ENCODE measurements at places on chromosomes 4 and X. TPM values are rescaled to one million over a fixed set of nuclear protein-coding genes. Genes with fewer than 3 reads are reported as not detected.

RAP2C gene
- total RNA-seq, result 17.3 TPM

CENPVL2 gene
- not detected for total RNA-seq

GRCh38 chr4:153790962-153791551 is 2.2 kb upstream of the SFRP2 start:
- DNase-seq, result peak; percentile 56

- peak; percentile 90 for DNase-seq
Observed at GRCh38 chr4:156779774-156780173, 191.8 kb downstream of the PDGFC start.

DNA sequence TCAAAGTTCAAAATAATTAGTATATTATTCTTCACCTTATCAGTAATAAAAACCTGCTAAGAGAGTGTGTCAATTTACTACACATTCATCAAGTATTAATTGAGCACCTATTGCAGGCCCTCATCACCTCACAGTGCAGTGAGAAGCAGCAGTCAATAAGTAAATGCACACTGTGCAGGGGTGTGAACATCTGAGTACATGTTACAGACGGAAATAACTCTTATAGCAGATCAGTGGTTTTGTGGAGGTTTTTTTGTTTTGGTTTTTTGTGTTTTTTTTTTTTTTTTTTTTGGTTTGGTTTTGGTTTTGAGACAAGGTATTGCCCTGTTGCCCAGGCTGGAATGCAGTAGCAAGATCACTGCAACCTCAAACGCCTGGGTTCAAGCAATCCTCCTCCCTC is 20.3 kb downstream of the KLF3 start:
- no peak for DNase-seq

DNA sequence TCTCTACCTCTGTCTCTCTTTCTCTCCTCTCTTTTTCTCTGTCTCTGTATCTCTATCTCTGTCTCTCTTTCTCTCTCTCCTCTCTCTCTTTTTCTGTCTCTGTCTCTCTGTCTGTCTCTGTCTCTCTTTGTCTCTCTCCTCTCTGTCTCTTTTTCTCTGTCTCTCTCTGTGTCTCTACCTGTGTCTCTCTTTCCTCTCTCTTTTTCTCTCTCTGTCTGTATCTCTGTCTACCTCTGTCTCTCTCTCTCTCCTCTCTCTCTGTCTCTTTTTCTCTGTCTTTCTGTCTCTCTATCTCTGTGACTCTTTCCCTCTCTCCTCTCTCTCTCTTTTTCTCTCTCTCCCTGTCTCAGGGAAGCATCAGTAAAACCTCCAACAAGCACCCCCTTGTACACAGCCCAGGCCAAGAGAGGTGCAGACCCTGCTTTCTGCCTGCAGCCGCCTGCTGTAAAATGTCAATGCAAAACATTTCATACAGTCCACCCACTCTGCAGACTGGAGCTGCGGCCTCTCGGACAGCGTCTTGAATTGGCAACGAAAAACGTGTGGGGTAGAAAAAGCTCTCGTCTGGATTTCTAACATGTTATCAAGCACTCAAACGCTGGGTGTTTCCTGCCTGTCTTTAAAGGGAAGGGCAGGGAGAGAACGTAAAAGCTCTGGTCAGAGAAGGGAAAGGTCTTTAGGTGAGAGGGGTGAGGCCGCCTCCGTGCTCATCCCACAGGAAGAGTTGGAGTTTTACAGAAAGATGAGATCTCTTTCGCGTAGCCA is 3.7 kb upstream of the SHOX start:
- DNase-seq, result peak; percentile 14

DNA sequence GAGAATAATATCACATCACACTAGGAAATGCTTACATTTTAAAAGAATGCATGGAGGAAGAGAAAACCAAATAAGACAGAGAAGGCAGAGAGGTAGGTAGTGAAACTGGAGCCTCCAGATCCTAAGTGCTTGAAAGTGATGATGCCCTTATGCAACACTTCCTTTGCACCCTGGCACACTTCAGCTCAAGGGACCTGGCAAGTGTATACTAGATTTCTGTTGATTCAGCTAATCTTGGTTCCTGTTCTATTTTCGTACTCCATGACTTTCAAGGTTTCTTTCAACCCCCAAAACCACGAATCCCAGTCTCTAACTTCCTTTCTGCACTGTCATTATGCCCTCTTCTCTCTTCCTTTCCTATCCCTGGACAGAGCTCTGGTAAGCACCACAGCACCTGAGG is 36.9 kb upstream of the SH3KBP1 start:
- no peak for DNase-seq

GRCh38 chr4:163536091-163536490 is 41.6 kb downstream of the TMA16 start:
- DNase-seq, result no peak

- no peak for DNase-seq
Observed at GRCh38 chrX:41240509-41240908, 93.5 kb upstream of the DDX3X start.

GRCh38 chrX:31179203-31179602 is 107.4 kb upstream of the FTHL17 start:
- no peak for DNase-seq

DNA sequence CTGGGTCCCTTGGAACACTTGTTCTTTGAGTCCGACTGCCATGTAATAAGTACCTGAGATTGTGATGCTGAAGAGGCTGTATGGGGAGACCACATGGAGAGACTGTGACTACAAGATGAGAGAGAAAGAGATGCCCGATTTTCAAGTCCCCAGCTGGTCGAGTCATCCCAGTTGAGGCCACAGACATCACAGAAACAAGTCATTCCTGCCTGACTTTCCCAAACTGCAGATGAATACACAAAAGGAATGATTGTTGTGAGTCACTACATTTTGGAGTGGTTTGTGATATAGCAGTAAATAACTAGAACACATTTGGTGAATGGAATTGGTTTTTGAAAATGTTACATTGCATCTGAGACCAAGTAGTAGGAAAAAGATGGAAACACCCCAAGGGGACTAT is 9.0 kb upstream of the YIPF7 start:
- peak; percentile 2 for DNase-seq

DNA sequence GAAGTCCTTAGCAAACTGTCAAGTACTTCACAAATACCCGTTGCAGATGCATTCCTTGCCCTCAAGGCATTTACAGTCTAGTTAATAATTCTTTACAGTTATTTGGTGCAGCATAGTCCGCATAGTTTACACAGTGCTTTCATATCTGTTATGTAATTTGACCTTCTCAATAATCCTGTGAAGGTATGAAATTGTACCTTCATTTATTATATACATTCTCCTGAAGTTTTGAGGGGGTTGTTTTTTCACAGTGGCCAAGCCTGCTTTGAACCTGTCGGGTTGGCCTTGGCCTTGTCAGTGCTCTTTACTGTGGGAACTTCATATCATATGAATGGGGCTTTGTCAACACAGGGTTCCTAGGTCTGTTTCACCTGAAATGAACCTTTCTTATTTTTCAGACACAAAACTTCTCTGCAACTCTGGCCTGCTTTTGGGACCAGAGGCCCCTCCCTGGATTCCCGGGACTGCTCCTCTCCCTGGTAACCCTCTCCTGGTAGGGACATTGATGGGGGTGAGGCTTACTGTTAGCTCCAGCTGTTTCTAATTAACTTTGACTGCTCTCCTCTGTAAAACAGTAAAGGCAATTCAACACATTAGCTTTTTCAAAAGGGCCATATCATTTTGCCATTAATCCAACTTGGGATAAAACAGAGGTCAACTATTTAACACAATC is 9.1 kb downstream of the IGFBP7 start:
- peak; percentile 74 for DNase-seq

GPR50 gene
- total RNA-seq, result not detected

DNA sequence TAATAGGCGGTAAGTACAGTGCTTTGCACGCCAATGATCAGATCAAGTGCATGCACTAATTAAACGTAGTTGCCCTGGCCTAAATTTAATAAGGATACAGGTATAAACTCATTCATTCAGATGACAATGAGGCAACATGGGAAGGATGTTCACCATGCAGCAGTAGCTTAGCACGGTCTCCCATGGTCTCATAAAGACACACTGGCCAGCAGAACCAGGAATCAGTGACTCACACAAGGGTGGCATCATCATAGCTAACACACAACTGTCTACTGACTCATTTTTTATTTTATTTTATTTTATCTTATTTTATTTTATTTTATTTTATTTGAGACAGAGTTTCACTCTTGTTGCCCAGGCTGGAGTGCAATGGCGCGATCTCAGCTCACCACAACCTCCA is 42.7 kb downstream of the TMEM156 start:
- no peak for DNase-seq

ADGRG2 gene
- total RNA-seq, result not detected

DNA sequence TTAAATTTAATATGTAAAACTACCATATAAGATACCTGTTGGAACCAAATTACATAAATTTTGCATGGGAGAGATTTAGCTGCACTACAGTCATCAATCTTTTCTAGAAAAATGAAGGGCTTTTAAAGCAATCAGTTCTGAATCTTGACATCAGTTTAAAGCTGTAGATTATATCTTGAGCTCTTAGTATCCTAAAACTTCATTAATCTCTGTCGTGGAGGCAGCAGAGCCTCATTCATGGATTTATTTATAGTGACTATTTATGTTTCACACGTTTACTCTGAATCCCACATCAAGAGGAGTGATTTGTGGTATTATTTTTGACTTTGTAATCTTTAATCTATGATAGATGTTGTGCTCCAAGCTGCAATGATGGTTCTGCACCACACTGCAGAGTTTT is 175.9 kb downstream of the PDGFC start:
- no peak for DNase-seq

DNA sequence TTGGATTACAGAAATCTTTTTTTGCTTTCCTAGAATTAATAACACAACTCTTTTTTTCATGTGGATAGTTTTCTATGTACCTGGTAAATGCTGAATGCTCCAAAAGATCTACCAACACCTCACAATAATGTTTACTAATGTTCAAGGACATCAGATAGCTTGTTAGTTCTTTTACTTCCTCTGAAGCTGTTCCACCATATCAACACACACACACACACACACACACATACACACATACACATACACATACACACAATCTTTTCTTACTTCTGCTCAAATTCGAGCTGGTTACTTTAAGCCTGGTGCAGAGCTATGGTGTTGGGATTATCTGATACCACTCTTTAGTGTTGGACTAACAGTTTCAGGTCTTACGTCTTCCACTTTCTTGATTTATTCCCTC is 28.3 kb upstream of the TMPRSS11D start:
- no peak for DNase-seq

DNA sequence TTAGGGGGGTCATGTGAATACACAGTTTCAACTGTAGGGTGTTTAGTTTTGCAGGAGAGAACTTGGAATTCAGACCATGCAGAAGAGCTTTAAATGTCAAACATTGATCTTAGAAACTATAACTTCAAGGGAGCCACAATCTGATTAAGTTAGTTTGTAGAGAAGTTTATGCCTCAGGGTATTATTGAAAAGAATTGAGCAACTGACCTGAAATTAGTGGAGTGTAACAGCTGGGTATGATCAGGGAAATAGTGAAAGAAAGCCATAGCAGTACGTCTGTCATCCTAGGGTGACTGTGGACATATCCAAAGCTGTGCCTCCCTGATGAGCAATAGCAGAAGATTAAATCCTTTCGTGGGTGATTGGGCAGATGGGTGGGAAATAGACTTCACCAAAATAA is 63.8 kb downstream of the FAM47B start:
- no peak for DNase-seq

GAGE13 gene
- total RNA-seq, result 1.4 TPM

RPS6KA6 gene
- not detected for total RNA-seq

GLOD5 gene
- not detected for total RNA-seq

VCX3A gene
- total RNA-seq, result not detected

- DNase-seq, result peak; percentile 1
Observed at GRCh38 chrX:97398030-97398551, 514.4 kb downstream of the RPA4 start.

GRCh38 chr4:104693601-104694201 is 199.0 kb upstream of the CXXC4 start:
- peak; percentile 1 for DNase-seq

- no peak for DNase-seq
Observed at GRCh38 chr4:125254106-125254505, 60.6 kb upstream of the FAT4 start.

DNA sequence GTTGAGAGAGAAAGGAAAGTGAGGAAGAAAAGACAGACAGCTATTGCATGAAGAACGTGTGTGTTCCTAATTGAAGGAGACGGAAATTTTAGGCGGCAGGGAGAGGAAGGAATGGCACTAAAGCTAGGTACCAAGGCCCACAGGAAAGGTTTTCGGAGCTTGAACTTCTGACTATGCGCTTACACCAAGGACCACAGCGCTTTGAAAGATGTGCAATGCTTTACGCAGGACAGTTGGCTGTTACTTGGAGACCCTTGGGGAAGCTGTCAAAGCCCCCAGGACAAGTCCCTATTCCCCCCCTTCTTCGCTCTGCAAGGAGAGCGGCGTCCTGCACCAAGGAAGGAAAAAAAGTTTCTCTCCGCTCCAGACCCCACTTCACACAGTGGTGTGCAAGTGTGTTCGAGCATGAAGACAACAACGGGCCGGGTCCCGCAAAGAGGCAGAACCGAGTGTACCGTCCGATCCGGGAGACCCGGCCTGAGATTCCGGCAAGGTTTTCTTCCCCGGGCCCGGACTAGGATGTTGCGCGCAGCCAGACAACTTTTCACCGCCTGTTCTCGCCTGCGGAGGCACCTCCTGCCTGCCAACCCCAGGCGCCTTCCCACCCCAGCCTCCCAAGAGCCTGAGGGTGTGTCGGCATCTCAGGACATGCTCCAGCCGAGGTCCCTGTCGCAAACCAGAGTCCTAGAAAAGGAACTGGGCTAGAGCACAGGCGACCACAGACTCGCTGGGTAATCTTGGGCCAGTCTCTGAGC is 896 bp downstream of the KDR start:
- no peak for DNase-seq

- DNase-seq, result no peak
Observed at GRCh38 chr4:104986306-104986705, 160.4 kb upstream of the TET2 start.

DNA sequence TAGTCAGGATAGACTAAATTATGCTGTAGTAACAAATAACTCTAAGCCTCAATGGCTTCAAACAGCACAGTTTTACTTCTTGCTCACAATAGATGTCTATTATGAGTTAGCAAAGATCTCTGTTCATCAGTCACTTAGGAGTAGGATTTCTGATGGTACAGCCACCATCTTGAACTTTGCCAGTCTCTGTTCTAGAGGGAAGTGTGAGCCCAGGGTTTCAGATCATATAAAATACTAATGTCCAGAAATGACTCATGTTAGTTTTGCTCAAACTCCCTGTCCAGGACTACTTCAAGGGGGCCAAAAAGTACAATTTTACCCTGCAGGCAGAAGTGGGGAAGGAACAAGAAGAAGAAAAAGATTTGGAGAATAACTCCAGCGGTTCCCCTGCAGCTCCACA is 77.1 kb upstream of the LSM6 start:
- no peak for DNase-seq

GRCh38 chr4:726838-727237 is 21.2 kb downstream of the PCGF3 start:
- no peak for DNase-seq

DNA sequence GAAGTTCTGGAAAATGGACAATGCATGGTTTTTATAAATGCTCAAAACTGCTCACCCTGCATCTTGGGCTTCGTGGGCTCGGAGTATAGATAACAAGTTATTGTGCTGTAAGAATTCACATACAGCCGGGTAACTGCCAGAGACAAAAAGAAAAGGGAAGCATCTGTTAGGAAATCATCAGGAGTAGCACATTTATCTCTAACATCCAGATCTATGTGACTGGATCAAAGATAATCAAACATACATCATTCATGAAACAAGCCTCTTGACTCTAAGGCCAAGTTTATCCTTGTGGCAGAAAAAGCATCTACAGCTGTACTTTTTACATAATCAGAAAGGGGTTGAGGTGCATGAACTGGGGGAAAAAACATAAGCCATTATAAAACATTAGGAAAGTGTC is 264.2 kb downstream of the PPP3CA start:
- DNase-seq, result no peak

GRCh38 chrX:153983321-153983801 is 10.8 kb downstream of the TMEM187 start:
- no peak for DNase-seq
